Thyroid gland (tissue), 4 donors: ENCODE measurements at places on chromosomes 3 and 15. TPM values are rescaled to one million over a fixed set of nuclear protein-coding genes. Genes with fewer than 3 reads are reported as not detected.

The CYP11A1 gene
- 0.54 TPM for total RNA-seq

The DUOXA1 gene
- 155 TPM for total RNA-seq

The CYP1A1 gene
- total RNA-seq = not detected

The PTH1R gene
- total RNA-seq = 3.7 TPM

The CHRNA5 gene
- total RNA-seq = 0.33 TPM

The MRAS gene
- 82.8 TPM for total RNA-seq

The RHCG gene
- not detected for total RNA-seq

The TMEM108 gene
- 2.6 TPM for total RNA-seq

The SLC2A2 gene
- total RNA-seq = not detected

The KNG1 gene
- not detected for total RNA-seq

The KCNH8 gene
- total RNA-seq = 0.45 TPM

The CFAP161 gene
- not detected for total RNA-seq

The THRB gene
- 14.9 TPM for total RNA-seq

The GATM gene
- total RNA-seq = 20.6 TPM

The GALNT15 gene
- total RNA-seq = 21.3 TPM

The C2CD4A gene
- total RNA-seq = 0.25 TPM

The ANKUB1 gene
- total RNA-seq = not detected

The GOLGA8N gene
- 380 TPM for total RNA-seq

The STRIT1 gene
- total RNA-seq = not detected

The GOLGA6D gene
- not detected for total RNA-seq

The A4GNT gene
- total RNA-seq = not detected

The MOBP gene
- not detected for total RNA-seq

The CFAP20DC gene
- 0.20 TPM for total RNA-seq

The CTSH gene
- total RNA-seq = 91.1 TPM

GRCh38 chr15:101689901-101690300 is 34.4 kb downstream of the TARS3 start:
- no peak for DNase-seq

- no peak for DNase-seq
Measured at GRCh38 chr3:148128136-148128535, 569.6 kb upstream of the AGTR1 start.

DNA sequence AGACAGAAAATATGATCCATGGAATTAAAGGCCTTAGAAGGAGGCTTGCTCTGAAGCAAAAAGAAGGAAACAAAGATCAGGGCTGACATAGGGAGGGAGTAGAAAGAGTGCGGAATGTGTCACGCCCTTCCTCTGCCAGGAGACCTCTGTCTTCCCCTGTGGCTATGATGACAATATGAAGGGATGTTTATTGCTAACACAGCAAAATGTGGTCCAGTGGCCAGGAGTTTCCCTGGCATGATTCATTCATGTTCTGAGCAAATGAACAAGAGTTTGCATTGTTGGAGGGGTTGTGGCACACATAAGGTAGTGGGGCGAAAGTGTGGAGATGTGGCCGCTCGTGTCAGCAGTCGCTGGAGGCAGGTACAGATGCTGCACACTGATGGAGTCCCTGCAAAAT is 169.4 kb downstream of the SHQ1 start:
- DNase-seq = no peak

- DNase-seq = no peak
Measured at GRCh38 chr3:17044855-17045254, 160.1 kb downstream of the PLCL2 start.

DNA sequence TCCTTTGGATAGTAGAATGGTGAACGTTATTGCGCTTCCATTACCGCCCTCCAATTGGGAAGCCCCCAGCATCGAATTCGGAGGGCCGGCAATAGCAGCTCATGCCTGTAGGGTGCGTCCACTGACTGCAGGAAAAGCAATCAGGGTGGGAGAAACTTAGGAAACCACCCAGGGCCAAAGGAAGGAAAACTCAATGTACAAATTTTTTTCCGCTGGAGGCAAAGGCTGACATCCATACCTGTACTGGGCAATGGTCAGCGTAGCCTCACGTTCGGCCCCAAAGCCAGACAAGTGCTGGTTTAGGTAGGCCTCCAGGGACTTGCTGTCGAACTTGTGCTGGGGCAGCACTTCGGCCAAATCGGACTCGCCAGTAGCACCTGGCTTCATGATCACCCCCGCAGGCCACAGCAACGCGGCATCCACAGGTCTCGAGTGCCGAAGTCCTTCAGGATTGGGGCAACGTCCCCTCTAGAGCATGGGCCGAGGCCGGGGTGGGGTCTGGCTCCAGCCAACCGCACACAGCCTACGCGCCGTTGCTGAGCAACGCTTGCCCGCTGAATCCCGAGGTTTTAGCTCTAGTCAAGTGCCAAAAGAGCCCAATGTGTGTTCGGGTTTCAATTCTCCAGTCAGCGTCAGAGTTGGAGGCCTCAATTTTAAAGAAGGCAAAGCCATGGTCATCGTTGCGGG is at the start of gene ACAD11:
Gene ACAD11, minus strand, starts transcription at position 445 of the 687 bp plus-strand sequence. Its CDS starts 58 bp downstream, at position 387.
- DNase-seq = peak; percentile 81

DNA sequence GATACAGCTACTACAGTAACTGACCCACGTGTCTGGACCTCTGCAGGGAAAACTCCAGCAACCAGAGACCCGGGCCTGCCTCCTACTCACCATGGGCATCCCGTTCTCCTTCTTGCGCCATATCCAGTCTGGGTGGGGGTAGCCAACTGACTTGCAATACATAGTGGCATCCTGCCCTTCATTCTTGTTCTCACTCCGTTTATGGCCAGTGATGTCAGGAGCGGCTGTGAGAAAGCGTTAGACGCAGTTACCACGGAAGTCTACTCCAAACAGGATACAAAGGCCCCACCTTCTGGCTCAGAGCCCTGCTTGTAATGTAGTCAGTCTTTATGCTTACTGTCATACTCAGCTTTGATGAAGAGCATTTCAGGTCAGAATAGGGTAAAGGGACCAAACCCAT is 59.6 kb downstream of the NPTN start:
- no peak for DNase-seq

DNA sequence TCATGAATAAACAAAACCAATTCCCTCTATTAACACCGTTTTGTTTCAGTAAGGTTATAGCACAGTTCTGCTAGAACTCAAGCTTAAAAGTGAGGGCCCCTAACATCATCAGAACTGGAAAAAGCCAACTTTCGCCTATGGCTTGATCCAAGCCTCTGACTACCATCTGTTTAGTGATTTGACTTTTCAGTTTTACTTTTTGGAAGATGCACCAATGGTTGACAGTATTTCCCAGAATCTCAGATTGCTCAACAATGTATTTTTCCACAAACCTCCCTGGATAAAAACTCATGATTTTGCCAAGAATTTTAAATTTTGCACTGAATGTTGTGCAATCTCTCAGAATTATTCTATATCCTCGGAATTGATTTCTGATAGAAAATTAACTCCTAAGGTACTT is 190.7 kb downstream of the LSAMP start:
- no peak for DNase-seq

DNA sequence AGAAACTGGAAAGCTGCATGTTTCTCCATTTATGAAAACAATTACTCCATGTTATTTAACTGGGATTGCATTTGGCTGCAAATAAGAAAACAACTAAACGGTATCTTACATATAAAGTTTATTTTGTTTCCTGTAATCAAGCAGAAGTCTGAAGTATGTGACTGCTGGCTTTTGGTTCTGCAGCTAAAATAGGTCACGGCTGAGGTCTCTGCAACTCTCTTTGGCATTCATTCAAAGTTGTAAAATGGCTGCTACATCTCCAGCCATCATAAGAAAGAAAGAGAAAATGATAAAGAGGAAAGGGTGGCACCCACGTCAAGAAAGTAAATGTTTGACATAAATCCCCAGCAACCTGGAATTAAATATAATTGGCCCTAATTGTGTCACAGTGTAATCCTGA is 406.1 kb downstream of the TBC1D5 start:
- peak; percentile 17 for DNase-seq

DNA sequence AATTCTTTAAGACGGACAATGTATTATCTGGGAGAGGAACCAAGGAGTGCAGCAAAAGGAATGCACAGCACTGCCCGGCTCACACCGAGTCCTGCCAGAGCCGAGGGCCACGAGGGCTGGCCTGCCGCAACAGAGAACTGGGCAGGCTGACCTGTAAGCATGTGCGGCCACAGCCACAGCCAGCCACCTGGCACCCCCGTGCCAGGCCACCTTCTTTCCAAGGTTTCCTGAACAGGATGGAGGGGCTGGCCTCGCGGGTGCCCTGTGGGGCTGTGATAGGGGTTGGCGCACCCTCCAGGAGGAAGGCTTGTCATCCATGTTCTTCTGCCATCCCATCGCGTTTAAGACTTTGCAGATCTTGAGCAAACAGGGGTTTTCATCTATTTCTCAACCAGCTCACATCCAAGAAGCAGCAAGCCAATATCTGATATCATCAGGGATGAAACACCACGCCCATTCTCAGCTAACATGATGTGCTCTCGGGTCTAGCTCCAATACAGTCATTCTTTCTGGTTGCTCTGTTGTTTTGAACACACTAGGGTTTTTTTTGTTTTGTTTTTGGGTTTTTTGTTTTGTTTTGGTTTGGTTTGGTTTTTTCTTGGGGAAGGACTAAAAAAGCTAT is 10.2 kb downstream of the CA12 start:
- no peak for DNase-seq

DNA sequence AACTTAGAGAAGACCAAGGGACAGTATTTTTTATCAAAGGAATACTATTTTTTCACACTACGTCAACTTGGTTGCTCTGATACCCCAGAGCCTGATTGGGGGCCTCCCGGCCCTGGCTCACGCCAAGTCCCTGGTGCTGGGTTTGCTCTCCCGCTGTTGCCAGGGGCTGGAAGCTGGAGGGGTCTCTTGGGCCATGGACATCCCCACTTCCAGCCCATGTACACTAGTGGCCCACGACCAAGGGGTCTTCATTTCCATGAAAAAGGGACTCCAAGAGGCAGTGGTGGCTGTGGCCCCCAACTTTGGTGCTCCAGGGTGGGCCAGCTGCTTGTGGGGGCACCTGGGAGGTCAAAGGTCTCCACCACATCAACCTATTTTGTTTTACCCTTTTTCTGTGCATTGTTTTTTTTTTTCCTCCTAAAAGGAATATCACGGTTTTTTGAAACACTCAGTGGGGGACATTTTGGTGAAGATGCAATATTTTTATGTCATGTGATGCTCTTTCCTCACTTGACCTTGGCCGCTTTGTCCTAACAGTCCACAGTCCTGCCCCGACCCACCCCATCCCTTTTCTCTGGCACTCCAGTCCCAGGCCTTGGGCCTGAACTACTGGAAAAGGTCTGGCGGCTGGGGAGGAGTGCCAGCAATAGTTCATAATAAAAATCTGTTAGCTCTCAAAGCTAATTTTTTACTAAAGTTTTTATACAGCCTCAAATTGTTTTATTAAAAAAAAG is 20.3 kb upstream of the BSN start:
- DNase-seq = no peak

DNA sequence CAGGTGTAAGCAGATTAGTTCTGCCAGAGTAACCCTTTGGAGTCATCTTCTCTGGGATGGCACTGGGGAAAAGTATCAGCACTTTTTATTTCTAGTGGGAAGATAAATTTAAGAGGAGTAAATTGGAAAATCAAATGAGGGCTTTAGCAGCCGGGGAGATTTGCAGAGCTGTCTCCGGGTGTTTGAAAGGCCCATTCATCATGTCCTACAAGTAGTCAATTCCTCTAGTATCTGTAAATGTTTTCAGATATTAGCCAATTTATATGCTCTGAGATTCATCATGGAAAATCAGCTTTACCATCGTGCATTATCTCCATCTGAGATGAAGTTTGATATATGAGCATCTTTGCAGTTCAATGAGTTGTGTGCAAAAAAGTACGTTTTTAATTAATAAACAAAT is 93.6 kb downstream of the CDIN1 start:
- DNase-seq = no peak

GRCh38 chr3:155302481-155302880 is 9.0 kb upstream of the STRIT1 start:
- no peak for DNase-seq

DNA sequence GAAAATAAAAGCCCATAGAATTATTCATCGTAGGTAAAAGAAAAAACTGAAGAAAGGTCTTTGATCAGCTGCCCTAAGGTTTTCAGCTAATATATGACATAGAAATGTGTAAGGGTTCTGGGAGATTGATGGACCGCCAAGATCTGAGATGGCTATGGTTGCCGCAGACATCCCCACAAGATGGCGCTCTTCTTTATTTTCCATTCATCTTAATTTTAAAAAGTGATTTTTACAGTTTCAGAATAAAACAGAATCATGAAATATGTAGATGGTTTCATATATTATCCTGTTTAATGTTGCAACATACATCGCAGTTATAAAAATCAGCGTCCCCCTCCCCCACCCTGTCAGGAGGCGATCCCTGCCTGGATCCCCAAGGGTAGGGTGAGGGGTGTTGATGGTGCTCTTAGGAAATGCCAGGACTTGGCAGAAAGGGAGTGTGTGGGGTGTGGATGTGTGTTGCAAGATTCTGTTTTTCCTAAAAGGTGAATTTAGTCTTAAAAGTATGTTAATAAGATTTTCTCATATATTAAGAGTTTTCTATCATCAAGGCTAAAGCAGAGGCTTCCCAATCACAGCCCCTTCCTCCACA is 68.8 kb downstream of the ANXA2 start:
- peak; percentile 9 for DNase-seq

DNA sequence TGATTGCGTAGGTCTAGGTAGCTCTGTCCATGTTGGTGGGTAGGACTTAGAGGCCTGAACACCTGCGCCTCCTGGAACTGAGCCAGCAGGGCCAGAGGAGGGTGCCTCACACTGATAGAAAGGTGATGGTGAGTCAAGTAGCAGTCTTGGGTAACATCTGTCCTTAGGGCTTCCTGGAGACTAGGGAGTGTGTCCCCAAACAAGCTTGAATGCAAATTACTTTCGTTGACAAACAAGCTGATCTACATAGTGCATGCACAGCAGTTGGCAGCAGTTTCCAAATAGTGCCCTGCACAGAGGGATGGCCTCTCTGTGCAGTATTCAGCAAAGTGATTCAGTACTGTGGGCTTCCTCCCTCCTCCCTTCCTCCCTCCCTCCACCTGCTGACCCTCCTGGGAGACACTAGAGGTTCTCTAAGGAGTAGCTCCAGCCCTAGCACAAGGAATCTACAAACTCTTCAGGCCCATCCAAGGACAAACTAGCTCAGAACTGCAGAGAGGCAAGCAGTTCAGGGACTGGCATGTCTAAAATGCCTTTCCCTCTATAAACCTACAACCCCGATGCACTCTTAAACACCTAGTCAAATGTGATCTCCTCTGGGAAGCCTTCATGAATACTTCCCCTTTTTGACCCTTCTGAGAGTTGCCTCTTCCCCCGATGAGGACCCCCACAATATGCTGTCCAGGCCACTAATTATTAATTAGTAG is 61.0 kb downstream of the TLE3 start:
- no peak for DNase-seq

DNA sequence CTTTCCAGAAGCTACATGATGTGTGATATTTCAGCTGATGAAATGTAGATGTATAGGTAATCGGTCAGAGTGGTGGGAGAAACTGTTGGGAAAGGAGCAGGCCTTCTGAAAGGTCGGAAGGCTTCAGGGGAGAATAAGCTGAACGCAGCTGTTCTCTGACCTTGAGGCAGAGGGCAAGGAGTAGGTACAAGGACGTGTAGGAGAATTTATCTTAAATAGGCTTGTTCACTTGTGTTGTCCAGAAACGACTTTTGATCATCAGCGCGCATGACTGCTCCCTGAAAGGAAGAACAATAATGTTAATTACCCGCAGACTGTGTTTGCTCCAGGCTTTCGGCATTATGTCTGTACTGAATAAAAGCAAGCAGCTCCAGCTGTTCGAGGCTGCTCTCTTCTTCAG is 39.6 kb downstream of the GPR160 start:
- DNase-seq = no peak

GRCh38 chr15:80573606-80574005 is 121.5 kb upstream of the ABHD17C start:
- no peak for DNase-seq
